ENCODE measurements at places on chromosomes 5 and 9. TPM values are rescaled to one million over a fixed set of nuclear protein-coding genes. Genes with fewer than 3 reads are reported as not detected.

DNA sequence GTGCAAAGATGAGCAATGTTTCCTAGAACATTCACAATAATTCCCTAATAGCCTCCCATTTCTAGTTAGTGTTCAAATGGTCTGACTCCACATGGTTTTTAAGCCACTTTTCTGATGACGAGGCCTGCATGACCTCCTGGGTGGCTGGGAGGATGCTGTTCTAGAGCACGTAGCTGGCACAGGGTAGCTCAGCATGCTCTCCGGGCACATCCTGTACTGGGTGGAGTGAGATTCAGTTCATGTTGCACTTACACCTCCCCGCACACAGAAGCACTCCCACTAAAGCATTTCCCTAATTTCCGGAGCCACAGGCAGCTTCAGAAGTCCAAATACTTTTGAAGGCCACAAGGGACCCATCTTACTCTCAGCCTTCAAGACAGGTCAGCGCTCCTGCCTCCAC is 159.8 kb upstream of the LHFPL2 start:
- H3K4me1 ChIP-seq: no peaks in the 10 kb centered on the region
- no peak overlapping the region for H3K4me3 ChIP-seq
- no peak overlapping the region for H3K27ac ChIP-seq
- no peak for DNase-seq

- no peak for DNase-seq
- H3K4me1 ChIP-seq: peaks cover 17% of the 10 kb centered on the region
- H3K27ac ChIP-seq: no peak overlapping the region
- H3K4me3 ChIP-seq: no peak overlapping the region
- no peaks in the 10 kb centered on the region for H3K27me3 ChIP-seq
These were observed 17.9 kb upstream of the ASS1 start for GRCh38 chr9:130426883-130427282.

- DNase-seq: no peak
- H3K27ac ChIP-seq: no peak within 1 kb of the TSS
- H3K27me3 ChIP-seq: peaks cover 5% of the 10 kb centered on the region
- H3K4me1 ChIP-seq: peaks cover 8% of the 10 kb centered on the region
- no peaks in the 10 kb centered on the region for H3K36me3 ChIP-seq
These were observed at the start of gene WWC1 for GRCh38 chr5:168291342-168291963. Gene WWC1 (plus strand): TSS chr5:168291645. CDS start chr5:168292153, 508 bp downstream.

- H3K27me3 ChIP-seq: no peaks in the 10 kb centered on the region
- no peak overlapping the region for H3K27ac ChIP-seq
- H3K4me3 ChIP-seq: no peak overlapping the region
- no peaks in the 10 kb centered on the region for H3K4me1 ChIP-seq
These were observed 629.6 kb upstream of the DMAC1 start for GRCh38 chr9:8429157-8429556.

DNA sequence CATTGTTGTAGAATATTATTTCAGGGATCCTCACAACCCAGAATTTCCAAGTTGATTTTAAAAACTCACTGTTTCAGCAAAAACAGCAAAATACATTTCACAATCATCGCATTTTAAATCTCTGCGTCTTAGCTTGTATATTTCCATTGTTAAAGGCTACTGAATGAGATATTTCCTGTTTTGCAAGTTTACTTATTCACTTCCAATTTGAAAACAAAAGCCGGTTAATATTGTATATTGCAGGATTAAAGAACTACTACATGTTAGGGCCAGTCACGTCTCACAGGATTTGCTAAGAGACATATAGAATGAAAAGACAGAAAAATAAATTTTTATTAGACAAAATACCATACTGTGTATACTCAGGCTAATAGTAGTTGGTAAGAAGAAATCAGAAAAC is 395.9 kb upstream of the CDH9 start:
- H3K36me3 ChIP-seq: no peaks in the 10 kb centered on the region
- DNase-seq: no peak
- H3K4me3 ChIP-seq: no peak overlapping the region
- no peaks in the 10 kb centered on the region for H3K27me3 ChIP-seq

- H3K27me3 ChIP-seq: no peaks in the 10 kb centered on the region
- H3K27ac ChIP-seq: peak overlapping the region; percentile 51
- no peak overlapping the region for H3K4me3 ChIP-seq
These were observed 77.3 kb downstream of the WNK2 start for GRCh38 chr9:93261281-93261680.

DNA sequence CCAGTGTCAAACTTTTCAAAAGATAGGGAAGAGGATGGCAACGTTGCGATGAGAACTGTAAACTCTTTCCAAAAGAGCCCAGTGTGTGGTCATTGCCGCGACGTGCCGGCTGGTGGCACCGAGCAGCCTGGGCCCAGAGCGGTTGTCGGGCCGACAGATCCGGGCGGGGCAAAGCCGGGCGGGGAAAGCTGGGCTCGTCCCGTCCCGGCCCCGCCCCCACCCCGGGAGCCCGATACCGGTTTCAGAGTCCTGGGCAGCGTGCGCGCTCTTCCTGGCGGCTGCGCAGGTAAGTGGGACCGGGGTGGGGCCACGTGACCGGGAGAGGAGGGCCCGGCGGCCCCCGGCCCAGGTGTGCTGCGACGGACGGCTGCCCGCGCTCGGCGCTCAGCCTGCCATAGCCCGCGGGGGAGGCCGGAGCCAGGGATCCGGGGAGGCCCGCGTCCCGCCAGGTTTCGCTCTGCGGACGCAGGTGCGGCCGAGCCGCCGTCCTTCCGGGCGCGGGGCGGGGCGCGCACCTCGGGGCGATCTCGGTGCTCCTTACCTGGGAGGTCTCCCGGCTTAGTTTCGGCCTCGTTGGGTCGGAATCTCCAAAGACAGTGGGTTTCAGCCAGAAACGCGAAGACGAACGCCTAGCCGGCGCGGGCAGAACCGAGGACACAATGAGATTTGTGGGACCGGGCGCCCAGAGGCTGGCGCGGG is at the start of gene MARVELD2:
TSS of gene MARVELD2 (plus strand) at position 232 of the 699 bp plus-strand sequence. CDS start 4,270 bp downstream, outside the sequence.
- H3K36me3 ChIP-seq: peaks cover 9% of the 10 kb centered on the region
- no peaks in the 10 kb centered on the region for H3K27me3 ChIP-seq
- H3K27ac ChIP-seq: peak within 1 kb of the TSS; percentile 11
- H3K4me3 ChIP-seq: peak within 1 kb of the TSS; percentile 60
- no peak for DNase-seq

DNA sequence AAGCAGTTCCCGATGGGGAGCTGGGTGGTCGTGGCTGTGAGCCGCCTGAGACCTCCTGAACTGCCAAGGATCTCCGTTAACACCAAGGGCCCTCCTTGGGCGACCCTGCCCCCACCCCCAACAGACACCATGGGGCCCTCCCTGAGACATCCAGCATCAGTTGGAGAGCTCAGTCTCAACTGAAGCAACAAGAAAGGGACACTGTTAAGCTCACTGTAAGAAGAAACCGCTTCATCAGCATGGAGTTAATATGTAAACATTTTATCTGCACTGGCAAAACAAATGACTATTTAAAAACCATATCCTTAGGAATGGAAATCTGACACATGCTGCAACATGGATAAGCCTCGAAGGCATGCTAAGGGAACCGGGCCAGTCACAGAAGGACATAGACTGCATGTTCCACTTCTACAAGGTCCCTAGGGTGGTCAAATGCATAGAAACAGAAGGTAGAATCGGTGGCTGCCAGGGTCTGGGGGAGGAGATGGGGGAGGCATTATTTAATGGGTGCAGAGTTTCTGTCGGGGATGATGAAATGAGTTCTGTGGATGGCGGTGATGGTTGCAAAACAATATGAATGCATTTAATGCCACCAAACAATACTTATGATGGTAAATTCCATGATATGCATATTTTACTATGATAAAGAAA is 47.4 kb downstream of the ROR2 start:
- no peak overlapping the region for H3K4me3 ChIP-seq
- no peaks in the 10 kb centered on the region for H3K36me3 ChIP-seq
- no peaks in the 10 kb centered on the region for H3K4me1 ChIP-seq
- H3K27me3 ChIP-seq: no peaks in the 10 kb centered on the region
- H3K27ac ChIP-seq: no peak overlapping the region

GRCh38 chr5:81172710-81173109 is 60.4 kb upstream of the CKMT2 start:
- no peak for DNase-seq
- no peak overlapping the region for H3K4me3 ChIP-seq
- H3K27ac ChIP-seq: no peak overlapping the region
- no peaks in the 10 kb centered on the region for H3K36me3 ChIP-seq
- H3K4me1 ChIP-seq: no peaks in the 10 kb centered on the region
- no peaks in the 10 kb centered on the region for H3K27me3 ChIP-seq

GRCh38 chr5:111528056-111528455 is 15.7 kb upstream of the STARD4 start:
- no peaks in the 10 kb centered on the region for H3K27me3 ChIP-seq
- no peaks in the 10 kb centered on the region for H3K4me1 ChIP-seq
- H3K27ac ChIP-seq: no peak overlapping the region
- no peak for DNase-seq
- H3K36me3 ChIP-seq: no peaks in the 10 kb centered on the region

GRCh38 chr9:92632641-92633040 is 37.3 kb downstream of the IPPK start:
- H3K4me3 ChIP-seq: no peak overlapping the region
- no peaks in the 10 kb centered on the region for H3K27me3 ChIP-seq
- H3K27ac ChIP-seq: no peak overlapping the region
- no peaks in the 10 kb centered on the region for H3K4me1 ChIP-seq

DNA sequence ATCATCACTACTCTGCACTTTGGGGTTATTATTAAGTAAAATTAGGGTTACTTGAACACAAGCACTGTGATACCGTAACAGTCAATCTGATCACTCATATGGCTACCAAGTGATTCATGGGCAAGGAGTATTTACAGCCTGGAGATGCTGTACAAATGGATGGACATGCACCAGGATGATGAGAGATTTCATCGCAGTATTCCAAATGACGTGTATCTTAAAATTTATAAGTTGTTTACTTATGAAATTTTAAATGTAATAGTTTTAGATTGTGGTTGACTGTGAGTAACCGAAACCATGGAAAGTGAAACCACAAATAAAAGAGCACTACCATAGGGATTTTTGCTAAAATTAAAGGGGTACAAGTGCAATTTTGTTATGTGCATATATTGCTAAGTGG is 462.2 kb upstream of the PTGER4 start:
- H3K4me3 ChIP-seq: no peak overlapping the region
- H3K27ac ChIP-seq: no peak overlapping the region
- H3K36me3 ChIP-seq: no peaks in the 10 kb centered on the region
- no peaks in the 10 kb centered on the region for H3K27me3 ChIP-seq
- DNase-seq: no peak

DNA sequence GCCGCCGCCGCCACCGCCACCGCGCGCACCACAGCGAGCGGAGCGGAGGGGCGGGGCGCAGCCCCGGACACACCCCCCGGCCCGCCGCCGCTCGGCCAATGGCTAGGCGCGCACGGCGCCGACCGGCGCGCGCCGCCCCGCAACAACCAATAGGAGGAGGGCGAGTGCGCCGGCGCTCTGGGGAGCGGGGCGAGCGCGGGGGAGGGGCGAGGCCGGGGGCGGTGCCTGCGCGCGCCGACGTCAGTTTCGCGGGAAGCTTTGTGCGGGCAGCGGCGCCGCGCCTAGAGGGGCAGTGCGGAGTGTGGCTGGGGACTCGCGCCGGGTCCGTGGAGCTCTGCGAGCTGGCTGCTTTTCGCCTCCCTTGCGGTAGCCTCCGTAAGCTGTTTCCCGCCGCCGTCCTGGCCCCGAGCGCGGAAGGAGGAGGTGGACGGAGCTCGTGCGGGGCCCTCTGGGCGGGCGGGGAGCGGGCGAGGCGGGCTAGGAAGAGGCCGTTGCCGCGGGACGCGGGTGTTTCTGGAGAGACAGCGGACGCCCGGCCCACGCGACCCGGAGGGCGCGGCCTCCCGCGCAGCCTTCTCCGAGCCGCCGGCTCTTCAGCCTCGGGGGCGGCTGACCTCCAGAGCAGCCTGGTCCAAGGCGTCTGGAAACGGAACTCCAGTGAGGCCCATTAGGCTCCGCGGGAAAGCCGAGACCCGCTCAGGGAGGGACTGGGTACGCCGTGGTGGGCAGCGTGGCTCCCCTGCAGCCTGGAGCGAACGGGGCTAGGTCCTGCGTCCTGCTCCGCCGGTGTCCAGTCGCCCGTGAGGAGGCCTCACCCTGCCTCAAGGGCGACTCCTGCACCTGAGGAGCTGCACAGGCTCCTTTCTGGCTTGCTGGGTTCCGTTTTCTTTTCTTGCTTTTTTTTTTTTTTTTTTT is at the start of gene ZMYND19:
TSS of gene ZMYND19 (minus strand) at position 44 of the 915 bp plus-strand sequence. CDS start 249 bp downstream, outside the sequence.
- peaks cover 25% of the 10 kb centered on the region for H3K36me3 ChIP-seq
- no peaks in the 10 kb centered on the region for H3K4me1 ChIP-seq
- H3K4me3 ChIP-seq: peak within 1 kb of the TSS; percentile 91
- H3K27me3 ChIP-seq: no peaks in the 10 kb centered on the region
- no peak within 1 kb of the TSS for H3K27ac ChIP-seq

- no peaks in the 10 kb centered on the region for H3K27me3 ChIP-seq
- H3K4me3 ChIP-seq: no peak overlapping the region
- DNase-seq: no peak
- H3K27ac ChIP-seq: no peak overlapping the region
These were observed 35.9 kb downstream of the ARPC5L start for GRCh38 chr9:124897570-124898460.

- no peaks in the 10 kb centered on the region for H3K36me3 ChIP-seq
- no peaks in the 10 kb centered on the region for H3K4me1 ChIP-seq
- no peak for DNase-seq
- no peaks in the 10 kb centered on the region for H3K27me3 ChIP-seq
- peak overlapping the region; percentile 41 for H3K4me3 ChIP-seq
- no peak overlapping the region for H3K27ac ChIP-seq
These were observed 611 bp downstream of the PCDHA3 start for GRCh38 chr5:140801494-140801841.

DNA sequence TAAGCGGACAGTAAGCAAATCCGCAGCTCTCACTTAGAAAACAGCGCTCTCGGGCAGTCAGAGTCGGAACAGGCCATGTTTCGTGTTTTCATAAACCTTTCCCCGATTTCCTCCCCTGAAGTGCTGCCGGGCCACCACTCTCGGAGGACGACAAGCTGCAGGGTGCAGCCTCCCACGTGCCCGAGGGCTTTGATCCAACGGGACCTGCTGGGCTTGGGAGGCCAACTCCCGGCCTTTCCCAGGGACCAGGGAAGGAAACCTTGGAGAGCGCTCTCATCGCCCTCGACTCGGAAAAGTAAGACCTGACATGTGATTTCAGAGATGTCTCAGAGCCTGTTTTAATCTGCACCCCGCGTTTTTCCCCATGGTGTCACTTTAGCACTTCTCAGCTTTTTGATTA is 99.8 kb upstream of the CACNA1B start:
- H3K27ac ChIP-seq: no peak overlapping the region
- no peak for DNase-seq
- H3K36me3 ChIP-seq: peaks cover 74% of the 10 kb centered on the region
- H3K4me1 ChIP-seq: no peaks in the 10 kb centered on the region
- no peaks in the 10 kb centered on the region for H3K27me3 ChIP-seq

- H3K27ac ChIP-seq: no peak overlapping the region
- no peaks in the 10 kb centered on the region for H3K36me3 ChIP-seq
- no peaks in the 10 kb centered on the region for H3K4me1 ChIP-seq
- no peak overlapping the region for H3K4me3 ChIP-seq
- no peaks in the 10 kb centered on the region for H3K27me3 ChIP-seq
These were observed 159.6 kb downstream of the TLE4 start for GRCh38 chr9:79731171-79731890.

Gene FAM81B
- total RNA-seq: 24.7 TPM

Gene SCGB3A2
- not detected for total RNA-seq

Gene CFAP157
- not detected for total RNA-seq

Gene RNF208
- total RNA-seq: 7.9 TPM

Gene TEX48
- not detected for total RNA-seq

Gene GAPT
- total RNA-seq: 0.20 TPM

Gene FAXDC2
- 22.1 TPM for total RNA-seq

Gene TMEM232
- 1.1 TPM for total RNA-seq
